ENCODE measurements at places on chromosomes 7 and 10.

GRCh38 chr10:14016011-14016536 lies 314.6 kb downstream of the FRMD4A start:
- DNase-seq = no peak

GRCh38 chr10:677750-678661 lies 11.5 kb downstream of the DIP2C start:
- DNase-seq = no peak

- DNase-seq = no peak
Observed at GRCh38 chr7:2044311-2044882, 188.3 kb downstream of the MAD1L1 start.

DNA sequence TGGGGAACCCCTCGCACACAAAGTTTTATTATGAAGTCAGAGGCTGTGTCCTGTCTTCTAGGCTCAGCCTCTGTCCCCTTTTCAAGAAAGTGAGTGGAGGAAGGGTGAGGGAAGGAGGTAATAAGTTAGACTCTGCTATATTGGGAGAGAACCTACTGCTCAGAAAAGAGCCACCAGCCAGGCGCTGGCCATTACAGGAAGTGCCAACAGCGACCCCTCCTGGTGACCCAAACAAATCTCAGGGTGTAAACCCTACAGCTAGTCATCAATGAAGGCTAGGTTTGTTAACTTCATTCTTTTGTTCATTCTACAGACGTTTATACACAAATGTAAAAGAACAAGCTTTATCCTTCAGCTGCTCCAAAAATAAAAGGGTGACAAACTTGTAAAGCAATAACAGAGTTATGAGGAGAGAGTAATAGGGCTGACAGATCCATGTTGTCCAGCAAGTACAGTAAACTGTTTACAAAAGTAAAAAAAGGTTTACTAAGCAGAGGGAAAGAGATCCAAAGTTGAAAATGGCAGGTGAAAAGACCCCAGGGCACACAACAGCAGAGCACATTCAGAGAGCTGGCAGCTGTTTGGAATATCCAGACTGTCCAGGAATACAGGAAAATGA lies 82.7 kb downstream of the FAM204A start:
- DNase-seq = no peak

DNA sequence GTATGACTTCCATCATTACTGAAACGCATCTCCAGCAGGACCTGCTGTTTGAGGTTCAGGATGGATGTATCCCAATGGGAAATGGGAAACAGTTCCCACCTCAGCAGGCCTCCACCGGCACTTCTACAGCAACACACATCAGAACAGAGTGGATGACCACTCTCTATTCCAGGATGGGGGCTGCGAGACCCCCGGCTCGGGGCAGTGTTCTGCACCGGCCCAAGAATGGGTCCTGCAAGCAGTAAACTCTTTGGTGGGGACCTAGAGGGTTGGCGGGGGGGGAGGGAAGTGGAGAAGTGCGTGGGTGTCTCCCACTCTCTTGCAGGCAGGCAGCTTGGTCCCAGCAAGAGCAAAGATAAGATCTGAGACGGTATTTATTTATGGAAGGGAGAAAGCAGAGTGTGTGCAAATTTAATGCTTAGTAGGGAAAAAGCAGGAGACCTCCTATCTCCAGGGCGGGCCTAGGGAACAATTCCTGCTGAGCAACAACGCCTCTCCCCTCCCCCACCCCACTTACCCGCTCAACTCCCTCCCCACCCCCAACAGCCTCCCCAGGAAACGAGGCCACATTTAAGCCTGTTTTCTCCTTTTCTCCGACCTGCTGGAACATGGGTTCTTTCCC lies 4.0 kb downstream of the SFMBT2 start:
- no peak for DNase-seq

- DNase-seq = no peak
Observed at GRCh38 chr7:133481676-133482075, 228.8 kb downstream of the EXOC4 start.

DNA sequence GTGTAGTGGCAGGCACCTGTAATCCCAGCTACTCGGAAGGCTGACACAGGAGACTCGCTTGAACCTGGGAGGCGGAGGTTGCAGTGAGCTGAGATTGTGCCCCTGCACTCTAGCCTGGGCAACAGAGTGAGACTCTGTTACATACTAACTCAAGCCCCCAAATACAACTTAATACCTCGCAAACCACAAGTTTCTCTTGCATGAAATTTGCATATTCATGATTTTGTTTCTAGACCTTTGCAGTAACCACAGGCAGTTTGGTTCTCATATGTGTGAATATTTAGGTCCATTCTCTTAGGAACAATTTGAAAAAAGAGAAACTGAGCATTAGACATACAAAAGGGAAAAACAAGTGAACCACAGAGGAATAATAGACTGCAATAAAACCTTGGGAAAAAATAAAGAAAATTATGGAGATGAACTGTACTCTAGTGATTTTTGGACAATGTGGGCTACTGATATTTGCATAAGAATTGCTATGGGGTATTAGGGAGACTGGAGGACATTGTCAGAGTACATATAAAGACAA lies 77.0 kb downstream of the ZNF277 start:
- DNase-seq = no peak

GRCh38 chr7:64192775-64193174 lies 14.2 kb upstream of the ZNF735 start:
- no peak for DNase-seq

GRCh38 chr10:97715259-97715874 lies 1.8 kb downstream of the MARVELD1 start:
- DNase-seq = no peak

DNA sequence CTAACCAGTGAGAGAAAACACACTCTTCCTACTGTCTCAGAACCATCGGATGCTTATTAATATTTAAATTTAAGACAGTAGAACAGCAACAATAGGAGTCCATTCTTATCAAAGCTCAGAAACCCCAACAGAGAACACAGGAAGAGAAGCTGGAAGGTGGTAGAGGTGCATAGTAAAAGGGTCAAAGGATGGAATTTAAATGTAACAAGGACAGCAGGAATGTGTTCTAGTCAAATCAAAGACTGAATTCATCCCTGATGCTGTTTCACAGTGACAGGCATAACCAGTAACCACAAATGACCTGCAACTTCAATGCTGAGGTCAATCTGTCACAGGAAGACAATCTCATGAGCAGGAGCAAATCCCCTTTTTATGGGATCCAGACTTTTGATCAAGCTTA lies 1259.7 kb downstream of the XPNPEP1 start:
- DNase-seq = no peak

DNA sequence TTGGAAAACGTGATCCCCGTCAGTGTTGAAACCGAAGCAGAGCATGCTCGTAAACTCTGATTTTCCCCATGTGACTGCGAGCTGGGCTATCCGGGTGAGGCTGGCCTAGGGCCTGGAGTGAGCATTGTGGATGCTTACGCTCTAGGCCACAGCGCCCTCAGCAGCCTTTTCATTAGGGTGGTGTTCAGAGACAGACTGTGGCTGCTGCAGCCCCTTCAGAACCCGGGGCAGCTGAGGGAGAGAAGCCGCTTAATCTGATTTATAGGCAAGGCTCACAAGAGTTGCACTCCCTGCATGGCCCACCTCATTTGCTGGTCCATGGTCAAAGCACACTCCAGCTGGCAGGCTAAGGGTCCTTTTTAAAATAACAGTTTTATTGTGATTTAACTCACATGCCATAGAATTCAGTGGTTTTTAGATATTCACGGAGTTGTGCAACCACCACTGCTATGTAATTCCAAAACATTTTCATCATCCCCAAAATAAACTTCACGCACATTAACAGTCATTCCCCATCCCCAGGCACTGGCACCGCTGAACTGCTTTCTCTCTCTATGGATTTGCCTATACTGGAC lies 72.5 kb downstream of the SYPL1 start:
- no peak for DNase-seq

GRCh38 chr7:55094092-55094690 lies 75.4 kb downstream of the EGFR start:
- no peak for DNase-seq

DNA sequence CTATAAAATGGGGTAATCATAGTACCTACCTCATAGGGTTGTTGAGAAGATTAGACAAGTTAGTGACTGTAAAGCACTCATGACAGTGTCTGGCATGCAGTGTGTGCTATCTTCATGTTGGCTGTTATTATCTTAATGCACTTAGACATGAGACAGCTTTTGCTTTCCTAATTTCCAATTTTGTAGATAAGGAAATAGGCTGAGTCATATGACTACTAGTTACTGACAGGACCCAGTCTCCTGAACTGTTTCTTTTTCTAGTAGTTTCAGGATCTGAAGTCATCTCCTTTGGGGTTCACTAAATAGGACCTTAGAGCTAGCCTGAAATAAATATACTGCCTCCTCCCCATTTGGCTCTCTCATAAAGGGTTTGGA lies 74.2 kb downstream of the SNX10 start:
- no peak for DNase-seq

- no peak for DNase-seq
Observed at GRCh38 chr10:47225219-47225927, 74.6 kb upstream of the GDF10 start.

GRCh38 chr10:8114741-8115617 lies 60.5 kb downstream of the GATA3 start:
- no peak for DNase-seq

DNA sequence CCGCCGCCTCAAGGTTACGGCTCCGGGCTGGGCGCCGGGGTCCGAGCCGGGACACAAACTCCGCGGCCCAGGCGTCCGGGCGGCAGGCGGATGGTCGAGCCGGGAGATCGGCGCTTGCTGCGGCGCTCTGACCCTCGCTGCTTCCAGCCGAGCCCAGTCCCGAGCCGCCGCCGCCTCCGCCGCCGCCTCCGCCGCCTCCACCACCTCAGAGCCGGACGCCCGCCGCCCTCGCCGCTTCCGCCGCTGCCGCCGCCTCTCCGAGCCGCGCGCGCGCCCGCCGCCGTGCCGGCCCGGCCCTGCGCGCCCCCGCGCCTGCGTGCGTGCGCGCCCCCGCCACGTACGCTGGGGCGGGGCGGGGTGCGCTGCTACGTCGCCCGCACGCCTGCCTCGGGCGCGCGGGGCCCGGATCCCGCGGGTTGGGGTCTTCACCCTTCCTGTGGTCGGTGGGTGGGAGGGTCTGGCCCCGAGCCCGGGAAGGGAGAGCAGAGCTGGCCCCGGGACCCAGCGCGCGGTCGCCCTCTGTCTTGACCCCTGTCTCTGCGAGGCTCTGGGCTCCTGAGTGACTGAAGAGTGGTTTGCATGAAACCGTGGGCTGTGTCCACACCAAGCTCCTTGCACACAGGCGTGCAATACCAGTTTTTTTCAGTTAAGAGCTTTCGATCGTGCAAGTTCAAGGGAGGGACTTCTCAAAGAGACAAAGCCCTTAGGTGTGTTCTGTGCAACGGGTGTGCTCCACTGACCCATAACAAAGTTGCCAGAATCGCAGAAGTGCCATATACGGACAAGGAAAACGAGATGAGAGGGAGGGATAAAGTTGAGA lies at the start of gene SMURF1:
TSS of gene SMURF1 (minus strand) at position 256 of the 820 bp plus-strand sequence. CDS start 328 bp downstream, outside the sequence.
- DNase-seq = no peak

DNA sequence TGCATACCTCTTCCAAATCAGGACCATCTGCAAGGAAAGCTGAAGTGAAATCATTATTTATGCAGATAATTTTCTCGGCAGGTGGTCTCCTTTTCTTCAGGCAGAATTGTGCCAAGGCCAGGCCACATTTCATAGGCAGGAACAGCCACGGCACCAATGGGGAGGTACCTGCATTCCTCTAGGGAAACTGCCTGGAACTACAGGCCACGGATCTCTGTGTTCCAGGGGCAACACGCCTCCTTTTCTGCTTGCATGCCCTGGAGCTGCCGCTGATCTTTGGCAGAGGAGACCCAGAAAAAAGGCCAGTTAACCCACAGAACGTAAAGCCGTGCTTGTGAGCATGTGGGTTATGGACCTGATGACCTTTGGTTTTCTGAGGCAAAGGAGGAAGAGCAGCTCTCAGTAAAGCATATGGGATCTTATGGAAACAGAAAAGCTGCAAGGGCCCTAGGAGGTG lies 111.2 kb upstream of the KIAA1217 start:
- DNase-seq = no peak

DNA sequence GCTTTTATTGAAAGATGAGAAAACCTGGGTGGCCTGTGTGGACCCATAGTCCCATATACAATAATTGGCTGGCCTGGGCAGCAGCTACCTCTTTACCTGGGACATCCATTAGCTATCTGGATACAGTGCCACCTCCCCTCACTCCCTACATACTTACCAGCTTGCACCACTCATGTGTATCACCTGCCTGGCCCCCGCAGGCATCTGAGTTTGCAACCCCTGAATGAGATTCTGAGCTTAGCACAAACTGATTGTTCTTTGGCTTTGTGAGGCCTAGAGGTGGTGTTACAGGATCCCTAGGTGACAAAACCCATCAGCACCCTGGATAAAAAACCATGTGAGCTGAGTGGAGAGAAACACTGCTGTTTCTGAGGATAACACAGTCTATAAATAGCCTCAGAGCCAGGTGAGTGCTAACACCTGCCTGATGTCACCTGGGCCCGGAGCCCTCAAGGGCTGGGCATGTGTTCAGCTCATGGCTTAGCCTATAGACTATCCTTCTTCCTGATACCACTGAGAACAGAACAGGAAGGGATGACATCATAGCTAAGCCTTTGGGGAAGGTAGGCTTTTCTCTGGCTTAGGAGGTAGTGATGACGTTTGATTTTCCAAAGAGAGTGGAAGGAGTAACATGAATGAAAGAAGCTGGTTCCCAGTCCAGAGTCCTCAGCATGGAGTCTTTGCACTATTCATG lies 2.6 kb upstream of the PPIF start:
- no peak for DNase-seq

- no peak for DNase-seq
Observed at GRCh38 chr7:148232784-148233183, 357.8 kb upstream of the C7orf33 start.

DNA sequence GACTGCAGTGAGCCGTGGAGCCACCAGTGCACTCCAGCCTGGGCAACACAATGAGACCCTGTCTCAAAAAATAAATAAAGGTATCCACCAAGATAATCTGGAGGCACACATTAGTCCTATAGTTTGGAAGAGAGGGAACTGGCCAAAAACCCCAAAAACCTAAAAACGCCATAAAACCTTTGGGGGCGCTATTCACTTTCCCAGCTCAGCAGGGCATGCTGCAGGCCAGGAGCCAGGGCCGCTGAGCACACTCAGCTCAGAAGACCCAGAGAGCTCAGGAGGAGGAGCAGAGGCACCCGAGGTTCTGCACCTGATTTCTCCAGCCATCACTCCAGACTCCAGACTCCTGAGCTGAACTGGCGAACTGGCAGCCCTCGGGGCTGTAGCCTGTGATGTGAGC lies 167.2 kb upstream of the IMMP2L start:
- no peak for DNase-seq

- no peak for DNase-seq
Observed at GRCh38 chr7:23759671-23760391, 49.8 kb downstream of the STK31 start.

GRCh38 chr10:128173386-128173785 lies 47.2 kb upstream of the MKI67 start:
- DNase-seq = no peak

Data from cortex of kidney (tissue), 1 donor.